ENCODE measurements at places on chromosomes 1 and 21.

- DNase-seq = no peak
Measured at GRCh38 chr1:181120924-181121323, 32.4 kb downstream of the IER5 start.

DNA sequence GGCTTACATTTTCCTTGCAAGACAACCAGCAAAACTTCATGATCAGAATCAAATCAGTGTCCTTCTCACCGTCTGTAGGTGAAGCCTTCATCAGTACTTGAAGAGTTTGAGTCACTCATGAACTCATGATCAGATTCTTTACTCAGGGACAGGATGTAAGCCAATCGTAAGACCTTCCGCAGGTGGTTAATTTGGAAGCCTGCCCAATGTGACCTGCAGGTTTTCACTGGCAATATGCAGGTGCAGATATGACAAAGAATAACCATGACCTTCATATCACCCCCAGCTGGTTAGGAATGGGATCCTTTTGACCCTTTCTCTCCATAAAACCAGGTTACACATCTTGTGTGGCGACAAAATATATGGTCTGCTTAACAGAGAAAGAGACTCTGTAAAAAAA, 2.4 kb upstream of the PRAMEF20 start:
- DNase-seq = no peak

DNA sequence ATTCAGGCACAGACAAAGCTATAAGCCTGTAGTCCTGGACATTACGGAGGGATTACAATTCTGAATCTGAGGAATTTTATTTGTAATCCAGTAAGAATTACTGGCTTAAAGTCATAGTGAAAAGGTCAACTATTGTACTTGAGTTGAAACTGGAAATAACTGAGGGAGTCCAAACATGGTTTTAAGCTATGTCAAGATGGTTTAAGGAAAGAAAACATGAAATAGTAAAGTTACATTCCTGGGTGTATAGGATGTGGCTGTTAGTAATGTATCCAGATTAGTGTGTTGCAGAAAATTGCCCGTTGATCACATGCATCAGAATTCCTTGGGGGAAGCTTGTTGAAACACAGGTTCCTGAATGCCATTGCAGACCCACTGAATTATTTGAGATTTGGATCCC, 124.8 kb upstream of the GORAB start:
- DNase-seq = no peak

DNA sequence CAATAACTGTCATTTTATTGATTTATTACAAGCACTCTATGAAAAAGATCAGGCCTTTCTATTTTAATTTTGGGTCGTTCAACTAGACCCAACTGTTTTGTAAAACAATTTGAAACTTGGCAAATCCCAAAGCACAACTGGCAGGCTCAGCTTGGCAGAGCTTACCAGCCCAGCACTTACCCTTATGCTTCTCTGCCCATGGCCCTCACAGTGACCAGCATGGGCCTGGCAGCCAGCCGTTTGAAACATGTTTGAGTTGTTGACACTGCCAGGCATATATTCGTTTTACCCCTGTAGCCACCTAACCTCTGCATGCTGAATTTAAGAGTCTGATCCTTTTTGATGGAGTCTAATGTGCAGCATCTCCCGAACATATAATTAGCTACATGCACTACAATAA, 796.7 kb upstream of the ADGRL2 start:
- no peak for DNase-seq

DNA sequence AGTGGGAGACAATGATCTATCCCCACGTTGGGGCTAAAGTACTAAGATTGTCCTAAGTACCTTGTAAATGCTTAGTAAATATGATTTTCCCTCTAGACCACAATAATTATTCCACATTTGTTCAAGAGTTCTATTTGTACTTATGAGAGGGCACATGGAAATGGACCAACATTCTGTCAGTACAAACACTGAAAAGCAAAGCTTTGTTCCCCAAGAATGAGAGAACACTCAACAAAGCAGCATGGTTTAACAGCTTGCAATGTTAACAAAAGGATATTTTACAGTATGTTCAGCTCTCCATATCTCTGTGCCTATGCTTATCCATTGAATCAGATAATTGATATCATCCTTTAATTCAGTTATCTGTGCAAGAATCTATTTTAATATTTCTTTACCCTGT, 35.4 kb downstream of the RBM11 start:
- DNase-seq = no peak

- no peak for DNase-seq
Measured at GRCh38 chr1:151993084-151993733, 450 bp downstream of the S100A10 start.

DNA sequence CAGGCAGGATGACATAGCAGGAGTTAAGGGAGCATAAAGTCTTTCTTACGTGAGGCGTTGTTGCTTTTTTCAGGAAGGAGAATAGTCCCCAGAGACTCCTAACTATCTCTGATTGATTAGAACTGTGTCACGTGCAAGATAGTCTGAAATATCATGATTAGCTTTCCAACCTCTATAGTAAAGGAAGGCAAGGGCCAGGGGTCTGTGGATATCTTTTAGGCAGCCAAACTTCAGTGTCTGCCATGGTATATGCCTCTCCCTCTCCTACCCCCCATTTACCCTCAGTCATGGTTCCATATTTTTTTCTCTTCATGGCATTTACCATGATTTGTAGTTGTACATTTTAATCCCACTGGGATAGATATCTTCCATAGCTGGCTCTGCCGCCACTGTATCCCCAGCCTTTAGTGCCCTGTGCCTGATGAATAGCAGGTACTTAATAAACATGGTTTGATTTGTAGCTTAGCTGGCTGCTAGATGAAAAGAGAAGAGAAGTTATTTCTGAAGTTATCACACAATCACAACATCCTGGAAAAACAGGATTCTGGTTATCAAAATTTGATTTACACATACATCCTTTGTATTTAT, 318.7 kb upstream of the ST6GALNAC5 start:
- no peak for DNase-seq

DNA sequence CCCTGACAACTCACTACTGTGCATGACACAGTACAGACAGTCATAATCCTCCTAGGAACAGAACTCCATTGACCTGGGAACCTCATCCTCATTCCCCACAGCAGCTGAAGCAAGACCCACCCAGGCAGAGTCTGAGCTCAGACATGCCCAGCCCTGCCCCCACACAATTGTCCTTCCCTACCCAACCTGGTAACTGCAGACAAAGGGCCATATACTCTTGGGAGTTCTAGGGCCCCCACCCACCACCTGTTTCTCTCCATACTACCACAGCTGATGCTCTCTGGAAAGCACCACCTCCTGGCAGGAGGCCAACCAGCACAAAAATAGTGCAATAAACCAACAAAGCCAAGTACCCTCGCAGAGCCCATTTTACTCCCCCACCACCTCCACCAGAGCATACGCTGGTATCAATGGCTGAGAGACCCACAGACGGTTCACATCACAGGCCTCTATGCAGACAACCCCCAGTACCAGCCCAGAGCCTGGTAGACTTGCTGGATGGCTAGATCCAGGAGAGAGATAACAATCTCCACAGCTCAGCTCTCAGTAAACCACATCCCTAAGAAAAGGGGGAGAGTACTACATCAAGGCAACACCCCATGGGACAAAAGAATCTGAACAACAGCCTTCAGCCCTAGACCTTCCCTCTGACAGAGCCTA, 159.7 kb upstream of the CXADR start:
- no peak for DNase-seq

GRCh38 chr1:18950401-18951026, 6.0 kb downstream of the IFFO2 start:
- no peak for DNase-seq
